ENCODE measurements at places on chromosomes 7 and 10. TPM values are rescaled to one million over a fixed set of nuclear protein-coding genes. Genes with fewer than 3 reads are reported as not detected.
A peak's percentile ranks its signal among the peaks of the same experiment; 100 is the strongest.

DNA sequence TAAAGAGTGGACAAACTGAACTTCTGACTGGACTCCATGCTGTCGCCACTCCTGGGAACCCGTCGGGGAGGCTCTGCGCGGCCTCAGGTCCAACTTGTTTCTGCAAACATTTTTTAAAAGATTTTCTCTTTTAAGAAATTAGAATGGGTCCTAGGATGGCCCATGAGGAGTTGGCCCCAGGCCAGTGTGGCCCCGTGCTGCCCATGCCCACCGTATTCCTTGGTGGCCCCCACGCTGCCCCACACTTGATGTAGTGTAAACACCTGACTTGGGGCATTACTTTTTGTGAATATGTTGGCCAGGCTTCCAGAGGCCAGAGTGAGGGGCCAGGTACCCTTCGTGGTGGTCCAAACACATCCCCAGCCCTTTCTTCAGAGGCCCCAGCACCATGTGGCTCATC, 19.3 kb downstream of the ZNF316 start:
- H3K4me3 ChIP-seq, result no peak overlapping the region
- no peaks in the 10 kb centered on the region for H3K27me3 ChIP-seq
- H3K36me3 ChIP-seq, result peaks cover 18% of the 10 kb centered on the region

GRCh38 chr10:19710600-19710999, 105.6 kb upstream of the PLXDC2 start:
- H3K4me3 ChIP-seq, result no peak overlapping the region
- H3K36me3 ChIP-seq, result no peaks in the 10 kb centered on the region
- no peak overlapping the region for H3K27ac ChIP-seq
- H3K27me3 ChIP-seq, result no peaks in the 10 kb centered on the region

The TMEM26 gene
- total RNA-seq, result not detected

DNA sequence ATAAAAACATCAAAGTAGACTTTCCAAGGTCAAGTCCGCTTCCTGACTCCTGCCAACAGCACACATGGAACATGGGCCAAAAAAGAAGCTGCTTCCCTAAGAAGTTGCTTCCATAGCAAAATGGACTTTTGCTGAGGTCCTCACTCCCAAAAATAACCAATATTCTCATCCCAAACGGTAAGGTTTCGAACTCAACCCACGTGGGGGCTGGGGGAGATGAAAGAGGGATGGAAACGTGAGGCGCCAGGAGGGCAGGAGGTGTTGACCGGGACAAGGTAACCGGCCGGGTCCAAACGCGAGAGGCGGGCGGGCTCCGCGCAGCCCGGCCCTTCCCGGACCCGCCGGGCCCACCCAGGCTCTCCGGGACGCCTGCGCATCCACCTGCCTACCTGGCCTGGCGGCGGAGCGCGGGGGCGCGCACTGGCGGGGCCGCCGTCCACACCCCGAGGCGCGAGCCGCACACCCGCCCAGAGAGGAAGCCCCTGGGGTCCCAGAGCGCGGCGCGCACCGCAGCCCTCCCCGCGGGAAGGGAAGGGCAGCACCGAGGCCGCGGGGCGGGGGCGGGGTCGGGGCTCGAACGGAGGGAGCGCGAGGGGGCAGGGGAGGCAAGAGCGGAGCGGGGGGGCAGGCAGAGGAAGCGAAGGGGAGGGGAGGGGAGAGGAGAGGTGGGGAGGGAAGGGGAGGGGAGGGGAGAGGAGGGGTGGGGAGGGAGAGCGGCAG, 742 bp downstream of the LMBR1 start:
- H3K4me3 ChIP-seq, result peak overlapping the region; percentile 92
- peak; percentile 76 for DNase-seq
- peak overlapping the region; percentile 86 for H3K27ac ChIP-seq

GRCh38 chr7:107754642-107755041, 10.7 kb downstream of the CBLL1 start:
- H3K4me1 ChIP-seq, result peaks cover 10% of the 10 kb centered on the region
- H3K27me3 ChIP-seq, result no peaks in the 10 kb centered on the region
- H3K27ac ChIP-seq, result peak overlapping the region; percentile 20

- H3K27ac ChIP-seq, result no peak overlapping the region
- H3K36me3 ChIP-seq, result peaks cover 3% of the 10 kb centered on the region
- H3K4me3 ChIP-seq, result no peak overlapping the region
- H3K4me1 ChIP-seq, result no peaks in the 10 kb centered on the region
Observed at GRCh38 chr7:2808891-2809665, 35.0 kb downstream of the GNA12 start.

The TAS2R16 gene
- total RNA-seq, result not detected

GRCh38 chr7:31093282-31093681, 41.2 kb downstream of the ADCYAP1R1 start:
- no peak for DNase-seq
- no peak overlapping the region for H3K27ac ChIP-seq
- peaks cover 10% of the 10 kb centered on the region for H3K27me3 ChIP-seq
- H3K4me3 ChIP-seq, result no peak overlapping the region
- H3K4me1 ChIP-seq, result no peaks in the 10 kb centered on the region
- no peaks in the 10 kb centered on the region for H3K36me3 ChIP-seq

- H3K4me3 ChIP-seq, result no peak overlapping the region
- DNase-seq, result no peak
- H3K4me1 ChIP-seq, result no peaks in the 10 kb centered on the region
- H3K27ac ChIP-seq, result no peak overlapping the region
- peaks cover 11% of the 10 kb centered on the region for H3K27me3 ChIP-seq
Observed at GRCh38 chr10:113626809-113627355, 37.0 kb downstream of the NRAP start.
